ENCODE measurements at places on chromosomes 7 and 10.

DNA sequence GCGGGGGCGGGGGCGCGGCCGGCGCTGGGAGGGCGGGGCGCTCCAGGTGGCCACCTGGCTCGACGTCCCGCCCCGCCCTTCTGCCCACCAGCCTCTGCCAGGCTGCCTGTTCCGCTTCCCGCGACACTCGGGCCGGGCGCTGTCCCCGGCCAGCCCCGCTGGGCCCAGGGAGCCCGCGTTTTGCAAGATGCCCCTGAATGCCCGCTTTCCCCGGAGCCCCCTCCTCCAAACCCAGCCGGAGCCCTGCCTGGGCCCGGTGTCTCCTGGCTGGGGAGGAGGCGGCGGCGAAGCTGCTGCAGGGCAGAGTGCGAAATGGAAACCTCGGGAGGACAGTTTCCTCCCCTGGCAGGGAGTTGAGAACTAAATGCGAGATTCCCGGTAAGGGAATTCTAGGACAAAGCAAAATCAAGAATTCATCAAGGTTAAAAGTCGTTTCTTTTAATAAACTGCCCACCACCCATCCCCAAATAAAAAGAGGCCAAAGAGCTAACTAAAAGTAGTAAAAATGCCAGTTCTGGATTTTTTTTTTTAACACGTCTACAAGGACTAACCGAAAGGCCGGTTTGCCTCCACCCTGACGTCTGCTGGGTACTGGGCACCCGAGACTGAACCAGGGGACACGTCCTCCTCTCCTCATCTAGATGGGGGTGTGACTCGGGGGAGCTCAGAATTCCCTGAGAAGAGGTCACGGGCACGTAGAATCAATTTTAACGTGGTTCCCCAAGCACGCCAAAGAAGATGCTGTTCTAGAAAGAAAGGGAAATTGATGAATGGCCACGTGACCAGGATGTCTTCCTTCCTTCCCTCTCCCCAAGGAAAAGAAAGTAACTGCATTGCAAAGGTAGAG is 200.4 kb upstream of the NFE2L3 start:
- no peak for DNase-seq

DNA sequence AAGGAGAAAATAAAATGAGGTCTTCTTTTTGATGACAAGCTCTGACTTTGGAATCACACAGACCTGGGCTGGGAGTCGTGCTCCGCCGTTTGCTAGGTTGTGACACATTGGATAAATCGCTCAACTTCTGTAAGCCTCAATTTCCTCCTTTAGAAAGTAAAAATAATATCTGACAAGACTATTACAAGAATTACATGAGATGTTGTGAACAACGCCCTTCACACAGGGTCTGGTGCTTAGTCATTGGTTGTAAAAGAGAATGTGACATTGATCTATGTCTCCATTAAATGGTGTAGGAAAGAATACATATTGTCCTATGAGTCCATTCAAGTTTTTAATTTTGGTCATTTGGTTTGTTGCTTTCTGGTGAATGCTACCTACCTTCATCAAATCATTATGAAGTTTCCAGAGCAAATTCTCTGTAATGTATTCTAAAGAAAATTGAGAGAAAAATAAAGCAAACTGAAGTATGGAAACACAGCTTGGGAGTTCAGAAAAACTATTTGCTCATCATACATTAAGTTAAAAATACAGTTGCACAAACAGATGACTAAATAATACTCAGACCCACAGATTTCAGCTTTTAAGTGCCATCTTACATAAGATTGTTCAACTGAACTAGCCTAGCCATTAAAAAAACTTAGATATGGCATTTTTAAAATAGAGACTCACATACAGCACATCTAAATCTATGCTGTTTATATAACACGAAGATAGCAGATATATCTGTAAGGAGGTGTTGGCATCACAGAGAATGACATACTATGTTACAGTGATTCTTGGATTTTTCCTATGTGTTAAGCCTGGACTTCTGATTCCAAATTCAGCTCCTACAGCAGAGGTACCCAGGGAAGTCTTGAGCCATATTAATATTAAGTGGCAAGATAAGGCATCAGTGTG is 12.3 kb upstream of the ADRB1 start:
- DNase-seq = no peak

DNA sequence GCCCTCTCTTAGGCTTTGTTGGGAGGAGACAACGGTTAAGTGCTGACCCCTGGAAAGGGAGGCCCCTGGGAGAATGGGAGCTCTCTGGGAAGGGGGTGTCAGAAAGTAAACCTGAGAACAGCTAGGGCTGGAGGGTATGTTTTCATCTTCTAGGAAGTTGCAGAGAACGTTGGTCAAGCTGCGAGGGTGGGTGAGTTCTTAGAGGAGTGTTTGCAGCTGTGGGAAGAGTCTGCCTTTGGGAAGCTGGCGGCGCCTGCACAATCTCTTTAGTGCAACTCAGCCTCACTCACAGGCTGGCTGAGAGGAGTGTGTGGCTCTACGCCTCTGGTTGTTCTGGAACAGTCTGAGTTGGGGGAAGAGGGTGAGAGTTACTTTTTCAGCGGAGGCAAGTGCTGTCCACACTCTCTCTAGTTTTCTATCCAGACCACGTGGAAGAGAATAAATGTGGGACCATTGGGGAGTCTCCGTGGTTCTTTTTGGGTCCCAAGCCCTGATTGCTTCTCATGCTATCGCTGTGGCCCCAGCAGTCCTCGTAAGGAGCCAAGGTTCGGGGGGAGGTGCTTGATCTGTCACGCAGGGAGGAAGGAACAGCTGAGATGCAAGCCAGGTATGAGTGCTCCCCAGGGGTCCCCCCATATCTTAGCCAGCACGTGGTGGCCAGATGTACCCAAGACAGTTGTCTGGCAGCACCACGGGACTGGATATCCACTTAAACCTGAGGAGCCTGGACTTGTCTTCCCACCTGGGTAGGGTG is 237.2 kb downstream of the BUB3 start:
- no peak for DNase-seq

- DNase-seq = no peak
Observed at GRCh38 chr7:23205909-23206767, 24.3 kb downstream of the NUP42 start.
